ENCODE measurements at places on chromosomes 4 and X. TPM values are rescaled to one million over a fixed set of nuclear protein-coding genes. Genes with fewer than 3 reads are reported as not detected.

GRCh38 chrX:112826023-112826422 is 14.6 kb downstream of the AMOT start:
- no peak for DNase-seq

DNA sequence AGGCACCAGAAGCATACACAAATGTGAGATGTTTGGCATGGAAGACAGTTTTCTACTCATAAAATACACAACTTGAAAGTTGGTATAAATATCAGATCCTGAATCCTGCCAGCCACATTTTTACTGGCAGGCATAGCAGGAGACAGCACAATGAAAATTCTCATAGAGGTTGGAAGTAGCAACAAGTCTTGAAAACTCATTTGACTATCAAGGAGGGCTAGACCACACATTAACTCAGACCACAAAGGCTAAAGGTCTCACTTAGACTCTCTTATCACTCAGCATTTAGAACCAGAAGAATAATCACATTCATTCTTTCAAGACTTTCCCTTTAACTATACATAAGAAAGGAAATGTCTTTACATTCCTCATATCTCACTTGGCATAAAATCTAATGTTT is 56.5 kb downstream of the SORBS2 start:
- no peak for DNase-seq

DNA sequence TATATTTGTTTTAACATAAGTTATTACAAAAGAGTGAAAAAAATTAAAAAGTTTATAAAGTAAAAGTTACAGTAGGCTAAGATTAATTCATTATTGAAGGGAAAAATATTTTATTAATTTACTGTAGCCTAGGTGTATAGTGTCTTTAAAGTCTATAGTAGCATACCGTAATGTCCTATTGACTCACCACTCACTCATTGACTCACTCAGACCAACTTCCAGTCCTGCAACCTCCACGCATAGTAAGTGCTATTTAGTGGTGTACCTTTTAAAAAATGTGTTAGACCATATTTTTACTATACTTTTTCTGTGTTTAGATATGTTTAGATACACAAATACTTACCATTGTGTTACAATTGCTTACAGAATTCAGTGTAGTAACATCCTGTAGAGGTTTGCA is 841.1 kb downstream of the CENPC start:
- DNase-seq = no peak

DNA sequence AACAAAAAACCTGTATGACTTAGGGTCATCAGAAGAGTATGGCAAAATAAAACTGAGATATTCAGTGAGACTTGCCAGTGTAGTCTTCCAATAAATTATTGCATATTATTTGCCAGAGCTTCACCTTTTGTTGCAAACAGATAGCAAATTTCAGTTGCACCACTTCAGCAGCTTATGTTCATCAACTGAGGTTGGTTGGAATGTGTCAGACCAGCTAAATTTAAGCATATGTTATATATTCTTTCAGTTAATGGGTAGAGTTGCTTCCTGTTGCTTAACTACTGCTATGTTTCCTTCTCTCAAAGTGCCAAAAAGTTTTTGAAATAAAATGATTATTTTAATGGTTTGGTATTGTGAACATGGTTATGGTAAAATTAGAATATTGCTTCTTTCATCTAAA is 61.5 kb downstream of the GALNT7 start:
- no peak for DNase-seq

GRCh38 chr4:73730292-73730691 is 10.1 kb upstream of the CXCL8 start:
- no peak for DNase-seq

- DNase-seq = no peak
Observed at GRCh38 chrX:102708900-102709299, 3.3 kb upstream of the GPRASP2 start.

DNA sequence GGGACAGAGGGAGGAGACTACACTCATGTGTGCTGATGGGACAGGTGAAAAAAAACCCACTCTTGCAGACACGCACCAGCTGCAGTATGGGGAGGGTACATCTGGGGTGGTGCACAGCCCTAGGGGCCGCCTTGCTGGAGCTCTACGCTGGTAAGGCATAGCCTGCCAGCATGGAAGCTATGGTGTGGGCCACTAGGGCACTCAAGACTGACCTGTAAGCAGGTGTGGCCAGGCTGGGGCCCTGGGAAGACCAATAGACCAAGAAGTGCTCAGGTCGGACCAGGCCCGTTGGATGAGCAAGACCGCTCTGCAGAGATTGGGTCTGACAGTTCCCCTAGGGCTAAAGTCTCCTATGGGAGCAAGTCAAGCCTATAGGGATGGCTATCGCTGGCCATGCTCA is 314.8 kb downstream of the FAM47A start:
- DNase-seq = no peak

- no peak for DNase-seq
Observed at GRCh38 chr4:8515316-8516060, 64.7 kb upstream of the GPR78 start.

DNA sequence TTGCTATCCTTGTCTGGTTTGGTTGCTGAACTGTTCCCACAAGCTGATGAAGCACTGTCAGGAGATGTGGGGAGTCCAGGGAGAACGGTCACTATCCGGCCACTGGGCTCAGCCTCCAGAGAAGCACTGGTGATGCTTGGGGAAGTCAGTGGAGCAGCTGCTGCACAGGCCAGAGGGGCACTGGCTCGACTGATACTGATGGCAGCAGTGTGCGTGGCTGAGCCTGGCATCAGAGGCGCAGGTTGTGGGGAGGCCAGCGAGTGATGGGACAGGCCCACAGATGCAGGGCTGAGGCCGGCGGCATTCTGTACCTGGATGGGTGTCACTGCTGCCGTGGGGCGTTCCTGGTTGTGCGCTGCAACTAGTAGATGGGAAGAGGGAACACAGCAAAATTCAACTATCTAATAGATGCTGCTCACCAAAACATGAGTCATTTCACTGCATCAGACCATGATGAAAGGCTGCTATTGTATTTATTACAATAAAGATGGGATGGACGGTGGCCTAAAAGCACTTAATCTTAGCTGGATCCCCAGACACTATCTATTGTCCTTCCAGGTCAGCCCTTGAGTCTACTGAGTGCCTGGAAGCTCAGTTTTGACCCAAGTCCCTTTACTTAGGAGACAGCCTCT is 106.3 kb upstream of the CBR4 start:
- no peak for DNase-seq

- no peak for DNase-seq
Observed at GRCh38 chr4:17681281-17682221, 67.1 kb downstream of the MED28 start.

GRCh38 chr4:8030121-8030781 is 90.6 kb upstream of the AFAP1 start:
- DNase-seq = no peak

GRCh38 chr4:139633661-139634060 is 32.0 kb upstream of the MGST2 start:
- peak; percentile 22 for DNase-seq

DNA sequence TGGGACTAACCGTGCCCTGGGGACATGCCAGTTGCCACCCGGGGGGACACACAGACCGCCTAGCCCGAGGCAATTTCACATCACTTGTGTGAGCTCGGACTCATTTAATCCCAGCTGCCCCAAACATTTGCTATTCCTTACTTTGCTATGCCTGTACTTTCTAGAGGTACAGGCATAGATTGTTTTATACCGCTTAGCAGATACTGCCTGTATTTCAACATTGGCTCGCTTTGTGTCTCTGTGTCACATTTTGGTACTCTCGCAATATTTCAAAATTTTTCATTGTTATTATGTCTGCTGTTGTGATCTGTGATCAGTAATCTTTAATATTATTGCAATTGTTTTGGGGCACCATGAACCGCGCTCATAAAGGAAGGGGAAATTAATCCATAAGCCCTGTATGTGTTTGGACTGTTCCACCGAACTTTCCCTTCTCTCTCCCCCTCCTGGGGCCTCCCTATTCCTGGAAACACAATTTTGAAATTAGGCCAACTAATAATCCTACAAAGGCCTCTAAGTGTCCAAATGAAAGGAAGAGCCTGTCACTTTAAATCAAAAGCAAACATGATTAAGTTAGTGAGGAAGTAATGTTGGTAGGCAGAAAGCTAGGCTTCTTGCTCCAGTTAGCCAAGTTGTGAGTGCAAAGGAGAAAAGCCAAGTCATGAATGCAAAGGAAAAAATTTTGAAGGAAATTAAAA is 568 bp upstream of the CASP6 start:
- no peak for DNase-seq

- DNase-seq = no peak
Observed at GRCh38 chrX:53188763-53189162, 36.2 kb downstream of the KDM5C start.

- DNase-seq = no peak
Observed at GRCh38 chr4:106318511-106318910, 2.2 kb downstream of the AIMP1 start.

GRCh38 chr4:185520119-185520518 is 15.2 kb downstream of the PDLIM3 start:
- no peak for DNase-seq

DNA sequence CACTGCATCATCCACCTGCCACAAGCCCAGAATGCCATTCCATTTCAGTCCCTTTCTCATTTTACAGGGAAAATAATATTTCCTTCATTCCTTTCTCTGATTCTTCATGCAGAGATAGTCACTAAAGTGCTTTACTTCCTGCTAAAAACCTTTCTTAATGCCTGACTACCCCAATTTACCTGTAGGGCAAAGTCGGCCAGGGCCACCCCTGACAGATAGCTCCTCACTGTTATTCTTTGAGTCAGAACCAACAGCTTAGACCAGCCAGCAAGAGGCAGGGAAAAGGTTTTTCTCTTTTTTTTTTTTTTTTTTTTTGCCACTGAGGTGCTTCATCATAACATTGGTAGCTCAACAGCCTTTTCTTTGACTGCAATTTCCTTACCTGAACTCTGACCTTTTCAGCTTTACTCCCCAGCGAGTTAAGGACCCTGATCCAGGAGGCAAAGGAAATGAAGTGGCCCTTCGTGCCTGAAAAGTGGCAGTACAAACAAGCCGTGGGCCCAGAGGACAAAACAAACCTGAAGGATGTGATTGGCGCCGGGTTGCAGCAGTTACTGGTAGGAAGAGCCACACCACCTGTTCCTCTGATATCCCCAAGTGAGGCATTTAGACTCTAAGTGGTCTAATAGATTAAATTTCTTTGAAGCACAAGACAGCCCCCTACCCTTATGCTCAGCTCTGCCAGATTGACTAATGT is 85.0 kb downstream of the ALPK1 start:
- DNase-seq = peak; percentile 33

- DNase-seq = peak; percentile 29
Observed at GRCh38 chr4:188161167-188161566, 21.9 kb downstream of the TRIML1 start.

DNA sequence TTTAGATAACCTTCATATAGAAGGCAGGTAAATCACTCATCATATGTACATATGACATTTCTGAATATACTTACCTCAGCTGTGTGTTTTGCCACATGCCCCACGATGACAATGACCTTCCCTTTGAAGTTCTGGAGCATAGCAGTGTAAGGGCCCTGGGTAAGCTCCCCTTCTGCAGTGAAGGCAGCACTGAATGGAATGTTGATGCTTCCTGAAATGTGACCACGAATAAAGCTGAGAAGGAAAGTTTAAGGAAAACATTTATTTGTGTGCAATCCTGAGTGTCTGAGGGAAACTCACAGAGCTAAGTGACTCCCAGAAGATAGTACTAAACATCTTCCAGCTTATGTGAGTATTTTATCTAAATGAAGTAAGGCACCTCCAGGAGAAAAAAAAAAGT is 200.1 kb downstream of the NPNT start:
- no peak for DNase-seq

DNA sequence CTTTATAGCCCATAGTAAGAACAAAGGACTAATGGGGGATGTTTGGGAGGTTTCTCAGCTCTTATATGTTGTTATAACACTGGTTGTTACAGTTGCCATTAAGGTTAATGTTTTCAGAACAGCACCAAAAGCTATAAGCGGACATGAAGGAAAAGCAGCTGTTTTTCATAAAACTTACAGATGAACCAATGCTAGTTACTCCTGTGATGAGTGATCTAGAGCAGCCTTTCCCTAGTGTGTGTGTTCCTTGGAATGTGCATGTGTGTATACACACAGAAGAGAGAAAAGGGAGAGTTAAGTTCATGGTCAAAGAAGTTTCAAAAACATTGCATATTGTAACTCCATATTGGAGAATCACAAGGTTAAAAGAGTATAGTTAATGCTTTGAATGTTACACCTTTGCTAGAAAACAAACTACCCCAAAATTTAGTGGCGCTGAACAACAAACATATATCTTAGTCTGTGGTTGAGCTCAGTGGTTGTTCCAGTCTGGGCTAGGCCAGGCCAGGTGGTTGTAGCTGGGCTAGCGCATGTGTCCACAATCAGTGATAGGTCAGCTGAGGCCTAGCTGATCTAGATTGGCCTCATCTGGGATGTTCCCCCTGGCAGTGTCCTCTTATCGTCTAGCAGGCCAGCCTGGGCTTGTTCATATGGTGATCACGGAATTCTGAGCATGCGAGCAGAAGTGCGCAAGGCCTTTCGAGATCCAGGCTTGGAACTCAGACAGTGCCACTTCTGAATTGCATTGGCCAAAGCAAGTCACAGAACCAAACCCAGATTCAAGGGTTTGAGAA is 151.0 kb downstream of the NHS start:
- no peak for DNase-seq

DNA sequence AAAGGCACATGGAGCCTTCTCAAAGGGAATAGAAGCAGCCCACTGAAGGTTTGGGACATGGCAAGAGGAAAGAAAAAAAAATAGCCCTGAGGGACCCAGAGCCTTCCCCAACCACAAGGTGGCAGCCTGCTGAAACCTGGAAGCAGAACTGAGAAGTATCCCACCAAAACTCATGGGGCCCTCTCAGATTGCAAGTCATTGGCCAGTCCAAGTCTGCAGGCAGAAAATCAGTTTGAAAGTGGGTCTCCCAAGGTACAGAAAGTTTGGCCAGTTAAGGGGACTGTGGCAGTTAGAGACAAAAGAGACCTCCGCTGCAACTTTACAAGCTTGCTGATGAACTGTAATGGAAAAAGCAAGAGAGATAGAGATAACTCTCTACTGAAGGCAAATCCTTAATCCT is 155.8 kb downstream of the ANTXR2 start:
- DNase-seq = peak; percentile 45

- DNase-seq = no peak
Observed at GRCh38 chr4:22501715-22502095, 14.2 kb downstream of the ADGRA3 start.

- no peak for DNase-seq
Observed at GRCh38 chr4:13169731-13170525, 314.2 kb downstream of the RAB28 start.

DNA sequence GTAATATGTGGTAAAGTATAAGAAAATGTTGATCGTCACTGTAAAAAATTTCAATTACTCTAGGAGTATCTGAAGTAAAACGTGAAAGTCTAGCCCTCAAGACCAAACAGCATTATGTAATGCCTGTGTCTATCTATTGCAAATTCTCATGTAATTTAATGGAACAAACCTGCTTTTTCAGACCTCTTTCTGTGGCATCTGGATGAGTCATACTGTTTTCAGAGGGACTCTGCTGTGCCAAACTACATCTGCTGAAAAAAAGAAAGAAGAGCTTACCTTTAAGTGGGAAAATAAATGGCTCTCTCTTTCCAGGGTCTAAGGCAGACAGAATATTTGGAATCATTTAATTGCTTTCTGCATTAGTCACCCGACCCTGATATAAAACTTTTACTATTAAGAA is 89.8 kb upstream of the ARMCX2 start:
- DNase-seq = no peak

GRCh38 chr4:25160714-25161592 is 704 bp upstream of the SEPSECS start:
- DNase-seq = no peak

GRCh38 chr4:56764223-56764622 is 57.3 kb downstream of the SPINK2 start:
- DNase-seq = no peak

The ERCC6L gene
- total RNA-seq = 1.2 TPM

The EDNRA gene
- total RNA-seq = not detected

The EMCN gene
- not detected for total RNA-seq

The VEGFD gene
- 0.20 TPM for total RNA-seq

The ADH6 gene
- total RNA-seq = not detected

The HSFX4 gene
- total RNA-seq = not detected

Measured in glutamatergic neuron (in vitro differentiated cells).